Naive B cell (primary cell): ENCODE measurements at places on chromosomes 5 and 9.

DNA sequence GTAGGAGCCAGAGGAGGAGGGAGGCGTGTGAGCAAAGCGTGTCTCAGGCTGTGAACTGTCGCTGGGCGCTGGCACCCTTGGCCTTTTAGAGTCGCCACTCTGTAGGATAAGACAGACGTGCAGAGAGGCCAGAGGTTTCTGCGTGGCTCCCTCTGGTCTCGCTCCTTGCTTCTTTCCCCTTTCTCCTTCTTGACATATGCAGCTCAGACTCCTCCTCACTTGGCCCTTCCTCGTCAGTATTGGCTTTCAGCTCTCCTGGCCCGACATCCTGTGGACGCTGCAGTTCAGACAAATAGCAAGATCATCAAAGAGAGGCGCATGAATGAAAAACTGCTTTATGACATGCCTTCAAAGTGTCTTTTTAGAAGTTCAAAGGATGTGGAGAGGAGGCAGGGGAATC, 116.8 kb upstream of the SPRY4 start:
- DNase-seq, result no peak

- DNase-seq, result peak; percentile 71
These were observed 631 bp downstream of the B4GALT7 start for GRCh38 chr5:177600508-177601018.

- DNase-seq, result no peak
These were observed 29.8 kb downstream of the BAAT start for GRCh38 chr9:101354765-101355708.

- no peak for DNase-seq
These were observed 168.3 kb upstream of the TLE4 start for GRCh38 chr9:79403495-79403894.

DNA sequence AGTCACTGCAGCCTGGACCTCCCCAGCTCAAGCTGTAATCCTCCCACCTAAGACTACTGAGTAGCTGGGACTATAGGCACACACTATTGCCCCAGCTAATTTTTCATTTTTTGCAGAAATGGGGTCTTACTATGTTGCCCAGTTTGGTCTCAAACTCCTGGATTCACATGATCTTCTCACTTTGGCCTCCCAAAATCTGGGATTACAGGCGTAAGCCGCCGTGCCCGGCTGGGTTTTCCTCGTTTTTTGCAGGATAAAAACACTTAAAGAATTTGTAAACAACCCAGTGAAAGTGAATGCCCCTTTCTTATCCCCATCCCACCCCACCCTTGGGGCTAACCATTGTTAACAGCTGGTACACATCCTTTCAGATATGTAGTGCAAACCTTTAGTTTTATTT, 7.7 kb downstream of the CLTB start:
- no peak for DNase-seq
